ENCODE measurements at places on chromosomes 7 and 10.
A peak's percentile ranks its signal among the peaks of the same experiment; 100 is the strongest.

DNA sequence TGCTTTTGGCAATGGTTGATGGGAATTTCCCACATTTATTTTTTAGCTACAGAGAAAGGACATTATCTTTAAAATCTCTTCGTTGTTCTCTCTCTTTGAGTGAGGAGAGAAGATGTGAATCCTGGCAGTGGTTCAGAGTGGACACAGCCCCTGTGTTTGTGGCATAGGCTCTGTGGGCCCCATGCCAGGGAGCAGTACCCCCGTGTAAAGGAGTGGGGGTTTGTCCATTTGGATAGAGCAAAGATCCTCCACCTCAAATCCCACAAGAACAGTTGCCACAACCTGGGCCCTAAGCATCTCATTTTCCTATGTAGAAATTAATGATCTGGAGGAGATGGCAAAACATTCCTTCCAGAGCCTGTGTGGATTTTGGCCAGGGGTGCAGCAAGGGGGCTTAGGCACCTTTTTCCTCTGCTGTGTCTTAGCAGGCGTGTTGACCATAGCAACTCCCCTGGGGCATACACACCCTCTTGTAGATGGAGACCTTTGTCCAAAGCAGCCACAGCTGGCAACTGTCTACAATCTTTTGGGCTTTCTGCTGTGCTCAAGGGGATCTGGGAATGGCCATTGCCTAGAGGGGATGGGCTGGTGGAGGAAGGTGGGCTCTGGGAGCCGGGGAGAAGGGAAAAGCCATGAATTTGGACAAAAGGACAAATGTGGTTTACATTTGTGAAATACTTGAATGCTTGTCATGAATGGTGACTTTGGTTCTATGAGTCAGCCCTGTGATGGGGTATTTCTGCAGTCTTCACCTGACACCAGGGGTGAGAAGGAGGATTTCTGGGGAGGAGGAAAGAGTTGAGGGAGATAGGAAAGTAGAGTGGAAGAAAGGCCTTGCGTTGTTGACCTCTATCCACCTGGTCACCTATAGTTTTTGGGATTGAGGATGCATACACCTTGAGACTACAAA is 92.0 kb downstream of the TCF7L2 start:
- DNase-seq: no peak

- no peak for DNase-seq
These were observed 100.7 kb upstream of the FGFR2 start for GRCh38 chr10:121698902-121699301.

- DNase-seq: peak; percentile 88
These were observed 12.0 kb downstream of the DAGLB start for GRCh38 chr7:6435486-6436384.

DNA sequence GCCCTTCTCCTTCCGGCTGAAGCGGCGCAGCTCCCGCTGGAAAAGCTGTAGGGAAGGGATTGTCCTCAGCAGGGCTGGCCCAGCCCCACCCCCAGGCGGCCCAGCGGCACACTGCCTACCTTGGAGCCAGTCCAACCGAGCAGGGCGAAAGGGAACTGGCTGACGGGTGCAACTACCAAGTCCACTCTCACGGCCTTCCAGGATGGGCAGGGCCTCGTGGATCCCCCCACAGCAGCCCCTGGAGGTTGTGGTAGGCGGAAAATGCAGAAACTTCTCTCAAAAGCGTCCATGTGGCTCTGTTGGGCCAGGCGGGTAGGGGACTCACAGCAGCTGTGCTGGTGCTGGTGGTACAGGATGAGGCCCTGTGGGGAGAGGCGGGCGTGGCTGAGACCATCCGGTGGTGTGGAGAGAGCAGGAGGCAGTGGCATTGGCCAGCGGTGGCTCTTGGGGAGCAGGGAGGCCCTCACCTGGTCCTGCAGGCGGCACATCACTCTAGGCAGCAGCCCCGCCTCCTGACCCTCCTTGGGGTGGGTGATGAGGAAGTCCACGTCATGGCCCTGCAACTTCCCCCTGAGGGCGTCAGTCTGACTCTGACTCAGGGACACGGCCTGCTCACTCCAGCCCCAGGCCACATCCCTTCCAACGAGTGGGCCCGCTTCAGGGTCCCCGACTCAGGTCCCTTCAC is 8.4 kb upstream of the PGAM2 start:
- DNase-seq: no peak

Data from T-helper 2 cell (primary cell).